ENCODE measurements at places on chromosomes 1 and 21.

GRCh38 chr1:100736324-100736723, 16.8 kb downstream of the VCAM1 start:
- DNase-seq = no peak

- DNase-seq = peak; percentile 46
Measured at GRCh38 chr1:86441581-86441980, 17.6 kb downstream of the CLCA2 start.

DNA sequence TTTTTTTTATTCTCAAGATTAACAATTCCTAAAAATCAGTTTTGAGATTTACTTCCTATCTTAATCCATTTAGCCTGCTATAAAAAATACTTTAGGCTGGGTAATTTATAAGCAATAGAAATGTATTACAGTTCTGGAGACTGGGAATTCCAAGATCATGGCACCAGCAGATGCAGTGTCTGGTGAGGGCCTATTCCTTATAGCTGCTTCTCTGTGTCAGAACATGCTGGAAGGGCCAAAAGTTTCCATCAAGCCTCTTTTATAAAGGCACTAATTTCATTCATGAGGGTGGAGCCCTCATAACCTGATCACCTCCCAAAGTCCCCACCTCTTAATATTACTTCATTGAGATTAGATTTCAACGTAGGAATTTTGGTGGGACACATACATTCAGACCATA, 41.7 kb downstream of the RNF2 start:
- DNase-seq = no peak

DNA sequence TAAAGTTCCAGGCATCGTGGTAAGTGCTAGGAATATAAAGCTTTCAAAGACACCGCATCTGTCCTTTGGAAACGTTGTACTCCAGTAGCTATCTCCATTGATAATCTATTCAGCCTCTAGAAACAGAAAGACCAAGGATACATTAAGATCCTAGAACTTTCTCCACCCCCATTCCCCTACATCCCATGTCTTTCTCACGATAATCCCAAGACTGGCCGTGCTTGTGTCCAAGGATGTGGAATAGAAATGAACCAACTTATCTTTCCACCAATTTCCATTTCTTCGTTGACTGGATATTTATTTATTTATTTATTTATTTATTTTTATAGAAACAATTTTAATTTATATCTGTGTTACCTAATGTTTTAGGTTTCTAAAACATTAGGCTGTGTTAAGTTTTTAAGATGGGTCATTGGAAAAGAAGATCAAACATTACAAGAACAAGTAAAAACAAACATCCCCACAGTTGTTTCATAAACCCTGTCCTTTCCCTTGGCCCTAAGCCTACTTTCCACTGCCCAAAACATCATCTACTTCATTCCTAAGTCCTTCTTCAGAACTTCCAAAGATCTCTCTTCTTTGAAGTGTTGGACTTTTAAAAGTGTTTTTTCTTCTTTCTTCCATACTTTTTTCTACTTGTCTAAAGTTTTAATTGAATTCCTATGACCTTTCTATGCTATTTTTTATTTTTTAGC, 39.7 kb downstream of the LRRC8C start:
- no peak for DNase-seq

- no peak for DNase-seq
Measured at GRCh38 chr21:33869873-33870272, 45.7 kb downstream of the ATP5PO start.

DNA sequence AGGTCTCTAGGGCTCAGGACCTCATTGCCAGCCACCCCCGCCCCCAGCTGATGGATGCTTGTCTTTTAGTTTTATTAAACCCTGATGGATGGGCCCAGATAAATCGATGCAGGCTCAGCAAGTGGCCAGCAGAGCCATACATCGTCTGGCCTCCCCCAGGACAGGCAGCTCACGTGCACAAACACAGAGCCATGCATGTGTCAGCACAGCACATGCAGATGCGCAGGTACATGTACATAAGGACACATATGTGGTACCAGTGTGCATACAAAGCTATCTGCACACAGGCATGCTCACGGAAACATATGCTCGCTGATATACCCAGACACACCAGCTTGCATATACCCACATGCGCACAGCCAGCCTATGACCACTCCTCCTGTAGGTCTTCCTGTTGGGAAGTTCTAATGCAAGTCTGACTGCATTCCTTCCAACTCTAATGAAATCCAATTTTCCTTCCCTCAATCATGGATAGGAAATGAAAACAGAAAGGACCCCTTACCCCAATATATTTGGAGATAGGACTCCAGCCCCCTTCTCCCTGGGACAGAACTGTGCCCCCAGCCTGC, 897 bp downstream of the COL16A1 start:
- DNase-seq = no peak

DNA sequence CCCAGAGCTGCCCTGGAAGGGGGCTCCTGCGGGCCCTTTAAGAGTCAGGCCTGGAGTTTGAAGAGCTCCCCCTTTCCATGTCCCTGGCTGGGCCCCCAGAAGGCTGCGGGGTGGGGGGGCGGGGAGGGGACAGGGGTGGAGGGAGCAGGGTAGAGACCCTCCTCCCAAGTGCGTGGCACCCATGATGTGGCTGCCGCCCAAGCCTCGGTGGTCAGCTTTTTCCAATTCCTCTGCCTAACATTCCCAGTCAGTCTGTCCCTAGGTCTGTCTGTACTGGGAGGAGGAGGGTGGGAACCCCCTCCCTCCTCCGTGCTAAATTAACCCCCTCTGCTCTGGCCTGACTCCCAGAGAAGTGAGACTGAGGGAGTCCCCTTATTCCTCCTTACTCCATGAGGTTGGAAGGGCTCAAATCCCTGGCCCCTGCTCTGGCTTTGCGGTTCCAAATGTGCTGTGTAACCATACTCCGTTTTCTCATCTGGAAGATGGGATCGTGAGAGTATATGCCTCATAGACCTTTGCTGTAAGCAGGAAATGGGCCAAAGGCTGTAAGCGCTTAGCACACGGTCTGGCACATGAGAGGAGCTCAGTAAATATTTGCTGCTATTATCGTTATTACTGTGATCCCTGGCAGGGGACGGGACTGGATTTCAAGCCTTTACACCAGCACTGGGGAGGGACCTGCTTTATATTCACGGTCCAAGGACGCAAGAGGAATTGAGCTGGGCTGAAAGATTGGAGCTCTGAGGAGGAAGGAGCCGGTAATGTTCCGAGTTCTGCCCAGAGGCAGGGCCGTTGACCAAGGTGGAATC, 658 bp upstream of the COL16A1 start:
- DNase-seq = no peak

DNA sequence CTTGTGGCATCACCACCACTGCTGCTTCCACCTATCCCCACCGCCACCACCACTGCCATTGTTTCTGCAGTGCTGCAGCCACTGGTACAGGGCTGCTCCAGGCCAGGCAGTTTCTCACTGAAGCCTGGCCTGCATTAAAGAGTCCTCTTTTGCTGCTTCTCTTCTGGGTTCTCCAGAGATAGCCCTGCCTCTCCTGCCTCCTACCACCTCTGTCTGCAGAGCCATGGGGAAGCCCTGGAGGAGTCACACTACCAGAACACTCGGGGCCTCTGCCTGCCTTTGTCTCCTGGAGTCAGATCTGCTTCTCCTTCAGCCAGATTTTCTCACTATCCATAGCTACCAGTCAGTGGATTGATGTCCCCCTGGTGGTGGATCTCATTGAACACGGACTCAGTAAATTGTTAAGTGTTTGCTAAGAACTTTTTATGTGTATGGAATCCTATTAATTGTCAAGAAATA, 37.7 kb upstream of the DDAH1 start:
- DNase-seq = no peak
